NCI-H1417 treated with DMSO at 0.1 percent for 48 hours (cell line): ENCODE measurements at places on chromosomes 11 and 22.

DNA sequence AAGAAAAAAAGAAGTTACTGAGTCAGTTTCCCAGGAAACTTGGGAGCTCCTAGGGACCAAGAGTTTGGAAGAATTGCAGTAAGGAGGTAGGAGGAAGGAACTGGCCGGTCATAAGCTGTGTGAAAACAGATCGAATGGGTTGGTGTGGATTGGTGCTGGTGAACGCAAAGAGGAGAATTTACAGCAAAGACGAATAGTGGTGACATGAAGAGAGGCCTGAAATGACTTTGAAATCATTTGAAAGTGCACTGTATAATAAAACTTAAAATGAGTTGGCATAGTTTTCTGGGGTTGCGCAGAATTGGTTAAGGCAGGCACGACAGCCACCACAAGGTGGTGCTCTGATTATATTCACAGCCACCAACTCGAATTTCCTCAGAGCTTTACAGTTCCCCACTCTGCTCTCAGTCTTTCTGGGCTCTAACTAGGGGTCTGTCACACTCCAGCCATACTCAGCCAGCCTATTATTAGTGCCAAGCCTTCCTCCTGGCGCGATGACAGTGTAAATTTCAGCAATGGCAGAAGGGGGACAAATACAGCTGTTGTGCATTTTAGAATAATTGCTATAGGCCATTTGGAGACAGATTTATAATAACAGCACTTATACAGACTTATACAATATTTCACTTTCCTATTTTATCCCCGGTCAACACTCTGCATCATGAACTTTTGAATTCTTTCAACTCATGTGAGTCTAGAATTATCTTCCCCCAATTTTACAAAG is 8.3 kb upstream of the HTR3B start:
- no peak for DNase-seq

DNA sequence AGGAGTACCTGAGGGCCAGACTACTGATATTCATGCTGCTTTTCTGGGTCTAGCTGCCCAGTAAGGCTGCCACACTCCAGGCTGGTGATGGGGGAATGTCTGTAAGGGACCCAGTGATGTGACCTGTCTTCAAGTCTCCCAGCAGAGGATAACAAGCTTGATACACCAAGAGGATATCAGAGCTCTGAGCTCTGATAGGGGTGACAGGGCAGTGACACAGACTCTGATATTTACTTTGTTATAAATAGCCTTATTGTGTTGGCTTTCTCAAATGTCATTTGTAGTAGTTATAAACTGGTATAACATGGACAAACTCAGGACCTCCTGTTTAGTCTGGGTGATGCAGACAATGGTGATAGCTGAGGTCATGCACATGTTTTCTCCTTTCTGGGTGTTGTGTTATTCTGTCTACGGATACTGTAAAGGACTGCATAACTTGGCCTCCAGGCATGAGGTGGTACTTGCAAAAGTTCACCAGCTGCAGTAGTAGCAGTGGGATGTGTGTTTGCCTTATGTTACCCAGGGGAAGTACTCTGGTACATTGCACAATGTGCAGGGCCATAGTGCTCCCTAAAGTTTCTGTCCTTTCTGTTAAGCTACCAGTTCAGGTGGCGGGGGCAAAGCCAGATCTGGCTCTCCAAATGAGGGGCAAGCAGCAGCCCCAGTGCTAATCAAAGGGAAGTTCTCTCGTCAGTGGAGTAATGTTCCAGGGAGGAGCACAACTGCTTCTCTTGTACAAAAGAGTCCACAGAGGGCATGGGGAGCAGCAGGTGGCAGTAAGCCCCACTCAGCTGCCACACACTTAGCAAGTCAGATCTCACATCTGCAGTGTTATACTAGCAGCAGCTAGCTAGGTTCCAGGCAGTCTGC is 812.2 kb downstream of the JRKL start:
- DNase-seq, result no peak

DNA sequence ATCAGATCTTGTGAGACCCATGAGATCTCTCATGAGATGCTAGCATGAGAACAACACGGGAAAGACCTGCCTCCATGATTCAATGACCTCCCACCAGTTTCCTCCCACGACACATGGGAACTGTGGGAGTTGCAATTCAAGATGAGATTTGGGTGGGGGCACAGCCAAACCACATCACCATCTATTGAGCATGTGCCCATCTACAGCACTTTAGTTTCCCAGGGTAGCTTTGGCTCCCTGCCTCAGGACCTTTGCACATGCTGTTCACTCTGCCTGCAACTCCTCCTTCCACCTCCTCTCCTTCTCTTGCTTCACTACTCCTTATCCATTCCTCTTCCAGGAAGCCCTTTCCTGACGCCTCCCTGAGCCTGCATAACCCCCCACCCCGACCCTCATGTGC is 17.2 kb downstream of the GRIK4 start:
- DNase-seq, result no peak

DNA sequence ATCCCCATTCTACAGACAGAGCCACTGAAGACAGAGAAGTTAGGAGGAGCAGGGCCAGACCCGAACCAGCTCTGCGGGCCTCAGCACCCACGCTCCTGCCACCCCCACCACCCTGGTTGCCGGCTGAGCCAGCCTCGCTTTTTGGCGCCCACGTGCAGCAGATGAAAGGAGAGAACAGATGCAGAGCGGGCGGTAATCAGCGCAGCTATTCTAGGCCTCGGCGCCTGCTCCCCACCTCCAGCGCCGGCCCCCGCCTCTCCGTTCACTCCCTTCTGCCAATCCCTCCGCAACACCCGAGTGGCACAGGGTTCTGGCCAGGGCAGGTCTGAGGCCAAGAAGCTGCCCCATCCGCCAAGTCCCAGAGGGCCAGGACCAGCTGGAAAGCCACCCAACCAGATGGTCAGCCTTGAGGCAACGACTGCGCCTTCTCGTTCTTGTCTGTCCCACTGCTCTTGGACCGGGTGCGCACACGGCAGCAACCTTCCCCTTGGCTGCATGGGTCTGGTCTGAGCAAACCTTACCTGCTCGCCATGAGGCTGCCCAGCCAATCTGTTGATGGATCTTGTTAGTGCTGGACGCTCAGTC is 16.8 kb downstream of the DNAL4 start:
- no peak for DNase-seq

DNA sequence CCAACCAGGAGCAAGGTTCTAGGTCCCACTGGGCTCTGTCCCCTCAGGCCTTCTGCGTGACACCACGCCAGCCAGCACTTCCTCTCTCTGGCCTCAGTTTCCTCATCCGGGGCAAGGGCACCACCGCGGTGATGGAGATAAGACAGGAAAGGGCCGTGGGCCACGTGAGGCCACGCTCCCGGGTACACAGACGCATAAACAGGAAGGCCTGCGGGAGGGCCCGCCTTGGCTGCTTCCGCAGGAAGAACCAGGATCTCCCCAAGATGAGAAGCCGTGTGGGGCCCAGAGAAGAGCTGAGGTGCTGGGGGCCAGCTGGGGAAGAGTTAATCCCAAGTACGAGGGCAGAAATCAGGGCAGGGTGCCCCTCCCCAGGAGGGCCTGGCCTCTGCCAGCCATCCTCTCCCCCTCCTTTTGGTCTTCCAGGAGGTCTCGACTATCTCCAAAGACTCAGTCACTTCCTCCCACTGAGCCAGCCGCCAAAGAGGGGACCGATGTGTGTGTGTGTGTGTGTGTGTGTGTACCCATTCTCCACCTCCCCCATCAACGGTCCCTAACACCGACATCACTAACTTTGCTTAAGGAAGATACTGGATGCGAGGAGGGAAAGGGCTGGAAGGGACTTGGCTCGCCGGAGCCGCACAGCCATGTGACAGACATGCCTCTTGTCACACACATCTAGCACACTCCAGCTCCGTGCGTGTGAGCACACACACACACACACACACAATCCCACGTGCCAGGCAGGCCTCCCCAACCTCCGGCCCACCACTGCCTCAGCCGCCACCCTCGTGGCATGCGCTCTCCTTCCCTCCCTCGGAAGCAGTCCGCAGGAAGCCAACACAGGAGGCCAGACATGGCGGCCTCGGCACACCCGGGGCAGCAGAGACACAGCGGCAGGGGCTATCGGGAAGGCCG is 1.4 kb downstream of the MFNG start:
- DNase-seq, result no peak

DNA sequence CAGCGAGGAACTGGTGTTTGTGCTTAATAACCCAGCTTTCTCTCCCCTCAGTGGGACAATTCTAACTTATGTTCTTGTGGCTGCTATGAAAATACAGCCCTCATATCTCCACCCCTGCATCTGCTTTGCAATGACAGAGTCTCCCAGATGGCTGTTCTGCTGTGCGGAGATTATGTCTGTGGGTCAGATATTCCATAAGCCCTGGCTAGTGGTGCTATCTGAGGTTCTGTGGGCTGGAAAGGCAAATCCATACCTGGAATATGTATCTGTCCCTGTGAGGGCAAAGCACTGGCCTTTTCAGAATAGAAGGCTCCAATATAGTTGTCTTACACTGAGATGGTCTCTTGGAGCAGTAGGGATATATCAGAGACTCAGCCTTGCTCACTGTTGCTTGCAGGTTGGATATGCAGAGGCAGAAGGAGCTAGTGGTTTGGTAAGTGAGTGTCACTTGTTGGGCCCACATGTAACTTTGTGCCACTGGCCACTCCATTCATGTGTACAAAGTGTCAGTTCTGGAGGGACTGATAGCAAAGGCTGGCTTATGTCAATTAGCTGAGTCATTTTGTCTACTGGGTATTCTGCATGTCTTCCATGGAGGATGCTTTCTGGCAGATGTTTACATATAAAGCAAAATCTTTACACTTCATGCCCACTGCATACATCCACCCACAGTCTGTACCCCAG is 246.6 kb downstream of the FAM76B start:
- no peak for DNase-seq

DNA sequence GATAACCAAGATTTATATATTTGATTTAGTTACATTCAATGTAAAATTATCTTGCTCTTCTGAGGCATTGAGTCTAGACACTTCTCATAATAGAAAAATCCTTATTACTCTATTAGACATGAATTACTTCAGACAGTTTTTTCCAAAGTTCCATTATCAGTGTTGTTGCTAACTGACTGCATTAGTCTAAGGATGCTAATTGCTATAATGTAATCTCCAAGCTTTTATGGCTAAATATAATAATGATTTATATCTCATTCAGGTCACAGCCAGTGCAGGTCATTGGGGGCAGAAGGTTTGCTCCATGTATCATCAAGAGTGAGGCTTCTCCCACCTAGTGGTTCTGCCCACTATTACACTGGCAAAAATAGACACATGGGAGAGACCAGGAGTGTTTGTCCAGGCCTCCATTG is 377.2 kb upstream of the DDI1 start:
- DNase-seq, result no peak
